ENCODE measurements at places on chromosomes 16 and 17.

- DNase-seq = peak; percentile 78
Observed at GRCh38 chr17:17729620-17730249, 48.5 kb downstream of the RAI1 start.

DNA sequence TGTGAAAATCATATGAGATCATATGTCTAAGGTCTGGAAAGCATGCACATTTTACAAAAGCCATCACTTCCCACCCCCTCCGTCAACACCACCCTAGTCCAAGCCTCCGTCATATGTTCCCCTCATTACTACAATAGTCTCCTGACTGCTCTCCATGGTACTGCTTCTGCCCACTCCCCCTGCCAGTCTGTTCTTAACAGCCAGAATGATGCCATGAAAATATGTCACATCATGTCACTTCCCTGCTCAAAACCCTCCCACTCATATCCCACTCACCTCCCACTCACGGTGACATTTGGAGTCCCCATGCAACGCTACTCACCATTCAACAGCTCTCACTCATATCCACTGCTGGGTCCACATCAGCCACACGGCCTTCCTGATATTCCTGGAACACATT is 432.3 kb downstream of the XYLT1 start:
- no peak for DNase-seq

- no peak for DNase-seq
Observed at GRCh38 chr17:81427173-81428120, 32.2 kb downstream of the BAHCC1 start.

GRCh38 chr17:47670064-47670463 is 20.3 kb downstream of the KPNB1 start:
- no peak for DNase-seq

GRCh38 chr16:53546988-53547391 is 44.0 kb upstream of the AKTIP start:
- DNase-seq = no peak

- no peak for DNase-seq
Observed at GRCh38 chr17:4898927-4899326, 409 bp upstream of the C17orf107 start.

GRCh38 chr17:624341-624860 is 90.2 kb downstream of the VPS53 start:
- DNase-seq = no peak

DNA sequence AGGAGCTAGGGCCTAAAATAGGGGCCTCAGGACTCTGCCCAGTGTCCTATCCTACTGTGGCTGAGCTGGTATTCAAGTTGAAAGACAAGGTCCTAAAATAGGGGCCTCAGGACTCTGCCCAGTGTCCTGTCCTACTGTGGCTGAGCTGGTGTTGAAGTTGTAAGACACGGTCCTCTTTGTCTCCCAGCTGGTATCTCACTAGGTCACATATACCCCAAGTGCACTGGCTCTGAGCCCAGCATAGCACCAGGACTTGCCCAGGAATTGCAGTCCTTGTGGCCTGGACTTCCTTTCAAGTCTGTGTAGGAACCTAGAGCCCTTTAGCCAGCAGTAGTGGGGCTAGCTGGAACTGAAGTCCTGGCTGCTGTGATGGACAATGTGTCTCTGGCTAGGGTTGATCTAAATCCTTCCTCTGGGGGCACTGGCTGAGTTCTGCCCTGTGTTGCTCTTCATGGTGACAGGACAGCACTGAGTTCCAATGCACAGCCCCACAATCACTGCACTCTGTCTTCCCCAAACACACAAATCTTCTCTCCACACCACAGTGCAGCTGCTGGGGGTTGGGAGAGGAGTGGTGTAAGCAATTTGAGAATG is 260.5 kb downstream of the HAPSTR1 start:
- no peak for DNase-seq

- DNase-seq = no peak
Observed at GRCh38 chr17:30134551-30134950, 17.9 kb downstream of the NSRP1 start.

GRCh38 chr17:32141258-32141657 is 1.0 kb upstream of the RHOT1 start:
- no peak for DNase-seq

- DNase-seq = no peak
Observed at GRCh38 chr17:40482722-40483121, 18.7 kb downstream of the TNS4 start.

GRCh38 chr16:79348521-79349306 is 251.8 kb downstream of the MAF start:
- no peak for DNase-seq

DNA sequence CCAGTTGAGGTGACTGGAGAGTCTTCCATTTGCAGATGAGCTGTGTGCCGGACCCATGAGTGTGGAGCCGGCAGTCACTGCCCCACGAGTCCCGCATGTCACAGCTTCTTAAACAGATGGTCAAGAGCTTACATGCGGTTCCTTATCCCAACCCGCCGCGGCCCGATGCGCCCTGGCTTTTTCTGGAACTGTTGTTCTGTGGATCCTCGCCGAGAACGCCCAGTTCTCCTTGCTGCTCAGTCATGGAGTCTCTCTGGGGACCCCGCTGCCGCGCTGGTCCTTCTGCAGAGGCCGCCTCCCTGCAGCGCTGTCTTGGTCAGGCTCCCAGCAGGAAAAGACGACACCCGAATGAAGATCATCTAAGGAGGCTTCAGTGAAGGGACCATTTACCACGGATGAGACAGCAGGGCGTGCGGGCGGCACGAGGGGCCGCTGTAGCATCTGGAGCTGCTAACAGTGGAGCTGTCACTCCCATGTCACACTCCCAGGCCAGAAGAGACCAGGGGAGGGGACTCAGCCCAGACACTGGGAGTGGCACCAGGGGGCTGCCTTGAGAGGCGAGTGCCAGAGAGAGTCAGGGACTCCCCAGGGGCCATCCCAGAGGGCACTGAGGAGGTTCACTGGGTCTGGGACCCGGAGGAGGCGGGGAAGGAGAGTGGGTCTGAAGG is 10.8 kb upstream of the LGALS3BP start:
- DNase-seq = no peak

DNA sequence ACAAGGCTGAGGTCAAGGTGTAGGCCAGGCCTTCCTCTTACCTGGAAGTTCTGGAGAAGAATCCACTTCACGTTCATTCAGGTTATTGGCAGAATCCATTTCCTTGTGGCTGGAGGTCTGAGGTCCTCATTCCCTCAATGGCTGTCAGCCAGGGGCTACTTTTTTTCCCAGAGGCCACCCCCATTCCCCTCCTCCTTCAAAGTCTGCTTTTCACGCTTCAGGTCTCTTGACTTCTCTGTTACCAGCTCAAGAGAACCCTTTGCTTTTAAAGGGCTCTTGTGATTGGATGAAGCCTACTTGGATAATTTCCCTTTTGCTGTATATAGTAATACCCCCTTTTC is 55.1 kb upstream of the LGALS9 start:
- no peak for DNase-seq

DNA sequence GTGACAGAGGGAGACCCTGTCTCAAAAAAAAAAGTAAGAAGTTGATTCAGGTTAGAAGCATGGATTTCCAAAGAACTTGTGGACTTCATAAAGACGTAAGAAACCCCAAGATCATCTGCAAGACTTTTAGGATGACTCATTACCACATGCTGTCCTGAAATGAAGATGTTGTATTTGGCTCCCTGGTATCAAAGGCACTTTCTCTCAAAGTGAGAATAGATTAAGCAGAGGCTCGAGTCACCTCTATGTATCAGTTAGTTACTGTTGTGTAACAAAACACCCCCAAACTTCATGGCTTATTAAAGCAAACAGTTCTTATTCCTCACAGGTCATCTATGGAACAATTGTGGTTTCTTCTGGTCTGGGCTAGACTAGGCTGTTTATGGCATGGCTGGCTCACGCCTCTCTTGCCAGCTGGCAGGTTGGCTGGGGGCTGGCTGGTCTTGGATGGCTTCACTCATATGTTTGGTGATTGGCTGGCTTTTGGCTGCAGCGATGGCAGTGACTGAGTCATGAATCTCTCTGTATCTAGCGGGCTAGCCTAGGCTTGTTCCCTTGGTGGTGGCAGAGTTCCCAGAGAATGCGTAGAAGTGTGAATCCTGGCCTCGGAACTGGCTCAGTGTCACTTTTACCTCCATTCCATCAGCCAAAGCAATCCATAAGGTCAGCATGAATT is 60.4 kb upstream of the MSI2 start:
- DNase-seq = no peak

- DNase-seq = no peak
Observed at GRCh38 chr17:65359016-65359415, 202.4 kb downstream of the AXIN2 start.

DNA sequence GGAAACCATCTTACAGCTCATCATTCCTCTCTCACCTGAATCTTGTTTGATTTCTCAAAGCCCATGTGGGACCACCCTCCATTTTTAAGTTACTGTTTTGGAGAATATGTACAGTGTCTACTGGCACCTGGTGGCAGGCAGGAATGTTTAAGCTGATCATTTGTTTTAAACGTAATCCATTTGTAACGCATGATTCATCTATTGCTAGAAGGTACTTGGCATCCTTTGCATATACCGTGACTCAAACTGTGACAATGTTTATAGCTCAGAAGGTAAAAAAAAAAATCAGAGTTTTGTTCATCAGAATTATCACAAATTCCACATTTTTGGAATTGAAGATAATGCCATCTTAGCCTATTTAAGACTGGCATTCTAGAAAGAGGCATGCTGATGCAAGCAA is 1007.5 kb upstream of the EEF2KMT start:
- no peak for DNase-seq

DNA sequence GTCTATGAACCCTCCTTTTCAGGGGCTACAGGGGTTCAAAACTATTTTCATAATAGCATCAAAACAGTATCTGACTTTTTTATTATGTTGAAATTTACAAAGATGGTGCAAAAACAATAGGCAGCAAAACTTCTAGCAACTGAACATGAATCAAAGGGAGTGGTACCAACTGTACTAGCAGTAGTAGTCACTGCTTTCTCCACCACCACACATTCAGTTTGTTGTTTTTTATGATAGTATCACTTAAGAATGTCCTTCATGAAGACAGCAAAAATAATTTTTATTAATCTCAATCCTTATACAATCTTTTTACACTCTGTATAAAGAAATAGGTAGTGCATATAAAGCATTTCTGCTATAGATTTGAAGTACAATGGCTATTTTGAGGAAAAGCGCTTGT is 47.6 kb downstream of the MED13 start:
- no peak for DNase-seq

- no peak for DNase-seq
Observed at GRCh38 chr17:36107660-36108059, 4.0 kb downstream of the CCL4 start.

DNA sequence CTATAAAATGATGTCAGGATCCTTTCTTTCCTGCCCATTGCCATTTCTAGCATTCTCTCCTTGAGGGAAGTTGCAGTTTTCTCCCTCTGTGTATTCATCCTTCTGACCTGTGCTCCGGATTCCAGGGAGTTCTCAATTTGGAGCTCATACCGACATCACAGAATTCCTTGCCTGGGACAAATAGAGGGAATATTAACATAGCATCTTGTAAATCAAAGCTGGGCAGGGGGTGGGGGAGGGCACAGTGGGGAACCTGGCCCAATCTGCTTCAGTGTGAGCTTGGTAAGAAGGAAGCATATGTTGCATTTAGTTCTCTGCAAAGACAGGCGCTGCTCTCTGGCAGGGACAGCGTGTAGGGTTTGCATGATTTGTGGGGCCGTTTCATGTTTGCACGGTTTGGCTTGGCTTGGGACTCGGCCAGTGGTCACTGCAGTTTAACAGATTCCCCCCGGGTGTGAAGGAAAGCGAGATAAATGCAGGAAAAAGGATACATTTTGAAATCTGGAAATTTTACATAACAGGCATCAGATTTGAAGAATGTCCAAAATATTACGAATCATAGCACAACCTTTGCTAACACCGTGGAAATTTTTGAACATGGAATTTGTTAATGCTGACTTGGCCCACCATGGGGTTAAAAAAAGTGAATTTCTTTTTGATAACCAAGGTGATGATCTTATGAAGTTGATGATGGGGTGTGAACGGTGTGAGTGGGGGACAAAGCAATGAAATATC is 178.0 kb downstream of the WWOX start:
- no peak for DNase-seq

DNA sequence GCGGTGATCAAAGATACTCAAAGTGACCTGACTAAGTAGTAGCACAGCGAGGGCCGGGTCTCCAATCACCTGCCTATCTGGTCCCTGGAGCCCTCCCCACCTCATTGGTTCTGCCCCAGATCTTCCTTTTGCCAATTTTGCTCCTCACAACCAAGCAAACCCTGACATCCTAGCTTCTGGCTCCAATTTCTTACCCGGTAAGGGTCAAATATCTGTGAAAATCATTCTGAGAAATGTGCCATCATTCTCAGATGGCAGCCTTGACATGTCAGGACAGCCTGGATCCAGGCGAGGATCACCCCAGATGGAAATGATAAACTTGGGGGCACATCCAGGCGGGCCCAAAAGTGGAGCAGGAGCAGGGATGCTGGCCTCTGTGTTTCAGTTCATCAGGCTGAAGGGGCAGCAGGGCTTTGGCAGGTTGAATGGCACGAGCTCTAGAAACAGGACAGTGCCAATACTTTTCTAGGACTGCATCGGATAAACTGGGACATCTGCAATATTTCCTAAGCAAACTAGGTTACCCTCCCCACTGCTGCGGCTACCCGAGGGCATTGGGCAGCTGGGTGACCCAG is 83.9 kb downstream of the SHISA6 start:
- DNase-seq = no peak

GRCh38 chr17:35612924-35613521 is 25.9 kb downstream of the AP2B1 start:
- no peak for DNase-seq

- no peak for DNase-seq
Observed at GRCh38 chr16:535446-536405, 8.2 kb downstream of the CAPN15 start.

GRCh38 chr17:78748048-78748729 is 33.9 kb downstream of the CYTH1 start:
- peak; percentile 61 for DNase-seq

GRCh38 chr17:8622191-8622590 is 8.3 kb downstream of the MYH10 start:
- DNase-seq = no peak

- DNase-seq = no peak
Observed at GRCh38 chr17:30323262-30323894, 10.5 kb downstream of the TMIGD1 start.

DNA sequence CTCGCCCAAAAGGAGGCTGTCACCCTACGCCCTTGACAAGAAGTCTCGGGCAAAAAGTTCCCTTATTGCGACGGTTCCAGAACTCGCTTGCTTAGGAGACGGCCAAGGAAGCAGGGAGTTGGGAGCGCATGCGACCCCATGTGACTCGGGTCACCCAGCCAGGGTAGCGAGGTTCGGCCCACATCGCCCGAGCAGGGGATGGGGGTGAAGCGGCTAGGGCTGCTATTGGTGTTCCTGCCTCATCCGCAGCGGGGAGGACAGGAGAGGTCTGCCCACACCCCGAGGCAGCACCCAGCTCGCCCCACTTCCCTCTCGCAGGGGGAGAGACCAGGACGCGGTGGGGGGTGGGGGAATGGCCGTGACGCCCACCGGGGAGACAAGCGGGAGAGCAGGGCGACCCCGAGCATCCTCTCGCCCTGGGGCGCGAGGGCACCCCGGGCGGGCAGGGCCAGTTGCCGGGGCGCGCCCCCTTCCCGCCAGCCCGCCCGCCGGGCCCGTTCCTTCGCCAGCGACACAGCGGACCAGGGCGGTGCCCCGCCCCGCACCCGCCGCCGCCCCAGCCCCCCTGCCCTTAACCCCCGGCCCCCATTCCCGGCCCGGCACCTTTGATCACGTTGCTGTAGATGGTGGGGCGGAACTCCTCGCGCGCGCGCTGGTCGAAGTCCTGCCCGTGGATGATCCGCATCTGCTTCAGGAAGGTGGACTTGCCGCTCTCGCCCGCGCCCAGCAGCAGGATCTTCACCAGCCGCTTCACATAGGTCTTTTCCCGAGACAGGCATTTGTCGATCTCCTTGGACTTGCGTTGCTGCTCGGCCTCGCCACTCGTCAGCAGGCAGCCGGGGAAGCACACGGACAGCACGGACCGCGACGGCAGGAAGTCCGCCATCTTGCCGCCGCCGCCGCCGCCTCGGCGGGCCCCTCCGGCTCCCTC is 567 bp downstream of the GNA13 start:
- peak; percentile 87 for DNase-seq
